ENCODE measurements at places on chromosomes 5 and 9.

DNA sequence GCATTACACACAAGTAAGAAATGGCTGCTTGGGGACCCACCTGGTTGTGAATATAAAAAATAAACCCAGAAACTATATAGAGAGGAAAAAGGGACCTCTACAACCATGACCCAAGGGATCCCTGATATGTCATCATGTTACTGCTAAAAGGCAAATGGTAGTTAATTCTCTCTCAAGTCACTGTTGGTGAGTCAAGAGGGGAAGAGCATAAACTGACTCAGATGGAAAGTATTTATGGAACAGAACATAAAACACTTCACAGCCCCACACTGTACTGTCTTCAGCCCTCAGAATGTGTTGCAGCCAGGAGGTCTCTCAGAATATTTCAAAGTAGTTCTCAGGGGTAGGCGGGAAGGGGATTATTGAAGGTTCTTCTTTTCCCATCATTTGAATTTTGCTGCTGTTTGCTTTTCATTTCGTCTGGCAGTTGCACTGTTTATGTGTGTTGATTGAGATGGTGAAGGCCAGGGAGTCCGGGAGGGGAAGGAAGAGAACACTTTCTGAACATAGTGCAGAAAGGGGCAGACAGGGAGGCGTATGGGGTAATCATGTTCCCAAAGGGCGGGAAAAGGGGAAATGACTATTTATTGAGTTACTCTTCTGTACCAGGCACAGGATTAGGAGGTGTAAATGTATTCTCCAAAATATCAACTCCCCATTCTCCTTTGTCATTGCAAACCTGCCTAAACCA, 85.5 kb downstream of the TEK start:
- no peak for DNase-seq

GRCh38 chr9:95506678-95507463, 9.9 kb downstream of the PTCH1 start:
- DNase-seq = peak; percentile 74

GRCh38 chr9:134296301-134297082, 29.8 kb upstream of the RXRA start:
- no peak for DNase-seq

DNA sequence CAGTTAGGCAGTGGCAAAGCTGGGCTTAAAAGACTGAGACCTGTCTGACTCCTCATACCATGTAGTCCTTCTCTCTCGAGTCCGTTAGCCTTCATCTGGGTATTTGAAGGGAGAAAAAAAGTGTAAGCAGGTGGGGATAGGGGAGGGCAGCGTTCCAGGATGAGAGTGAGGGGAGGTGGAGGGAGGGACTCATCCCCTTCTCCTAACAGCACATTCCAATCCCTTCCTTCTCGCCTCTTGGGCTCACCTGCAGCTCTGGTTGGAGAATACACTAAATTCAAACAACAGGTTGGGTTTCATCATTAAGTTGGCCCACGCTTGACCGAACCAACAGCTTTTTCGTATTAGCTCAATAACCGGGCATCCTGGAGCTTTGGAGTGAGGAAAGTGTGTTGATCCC, 3.6 kb downstream of the NEURL1B start:
- no peak for DNase-seq

GRCh38 chr9:114131808-114132549, 23.4 kb upstream of the COL27A1 start:
- DNase-seq = no peak

DNA sequence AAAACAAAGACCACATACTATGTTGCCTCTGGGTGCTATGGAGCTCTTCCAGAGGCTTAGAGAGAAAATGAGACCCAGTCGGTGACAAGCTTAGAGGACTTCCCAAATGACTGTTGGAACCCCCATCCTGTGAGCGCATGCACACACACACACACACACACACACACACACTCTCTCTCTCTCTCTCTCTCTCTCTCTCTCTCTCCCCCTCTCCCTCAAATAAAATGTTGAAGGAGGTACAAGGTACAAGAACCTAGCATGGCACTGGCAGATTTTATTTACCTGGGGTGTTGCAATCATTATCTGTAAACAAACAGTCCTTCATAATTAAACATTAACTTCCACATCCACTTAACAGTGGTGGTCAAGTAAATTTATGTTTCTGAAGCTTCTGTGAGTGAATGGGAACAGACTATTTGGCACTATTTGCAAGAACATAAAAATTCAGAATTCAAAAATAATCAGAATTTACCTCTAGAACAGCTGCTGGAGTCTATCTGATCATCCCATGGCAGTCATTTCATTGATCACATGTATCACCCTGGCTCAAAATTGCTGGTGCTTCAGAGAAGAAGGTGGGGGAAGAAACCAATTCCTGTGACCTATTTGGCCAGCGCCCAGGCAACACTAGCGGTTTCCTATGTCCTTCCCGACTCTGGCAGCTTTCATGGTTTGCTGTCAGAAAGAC, 24.9 kb downstream of the TRPM3 start:
- DNase-seq = no peak

DNA sequence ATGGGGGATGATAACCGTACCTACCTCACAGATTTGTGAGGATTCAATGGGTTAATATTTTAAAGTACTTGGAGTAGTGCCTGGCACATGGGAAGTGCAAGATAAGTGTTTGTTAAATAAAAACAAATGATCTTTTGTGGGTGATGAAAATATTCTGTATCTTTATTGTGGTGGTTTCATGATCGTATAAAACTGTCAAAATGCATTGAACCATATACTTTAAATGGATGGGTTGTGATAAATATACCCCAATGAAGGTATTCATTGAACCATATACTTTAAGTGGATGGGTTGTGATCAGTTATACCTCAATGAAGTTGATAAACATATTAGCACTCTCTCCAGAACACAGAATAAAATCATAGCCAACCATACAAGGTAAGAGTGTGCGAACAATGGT, 234.5 kb downstream of the CRB2 start:
- no peak for DNase-seq

DNA sequence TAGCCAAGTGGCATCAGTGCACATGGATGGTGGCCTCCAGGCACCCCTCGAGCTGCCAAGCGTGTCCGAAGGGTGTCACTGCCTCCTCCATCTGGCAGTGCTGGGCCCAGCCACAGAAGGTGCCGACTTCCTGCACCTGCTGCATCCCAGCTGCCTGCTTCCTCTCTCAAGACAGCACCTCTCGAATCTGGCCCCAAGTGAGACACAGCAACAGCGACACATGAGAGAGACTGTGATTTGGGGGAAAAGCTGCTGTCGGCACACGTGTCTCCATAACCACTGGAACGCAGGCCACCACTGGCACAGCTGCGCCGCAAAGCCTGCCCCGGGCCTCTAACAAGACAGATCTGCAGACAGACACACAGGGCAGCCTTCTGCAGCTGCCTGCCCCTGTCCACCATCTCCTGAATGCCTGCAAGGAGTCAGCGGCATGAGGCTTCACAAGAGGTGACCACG, 8.8 kb downstream of the CLPTM1L start:
- no peak for DNase-seq

DNA sequence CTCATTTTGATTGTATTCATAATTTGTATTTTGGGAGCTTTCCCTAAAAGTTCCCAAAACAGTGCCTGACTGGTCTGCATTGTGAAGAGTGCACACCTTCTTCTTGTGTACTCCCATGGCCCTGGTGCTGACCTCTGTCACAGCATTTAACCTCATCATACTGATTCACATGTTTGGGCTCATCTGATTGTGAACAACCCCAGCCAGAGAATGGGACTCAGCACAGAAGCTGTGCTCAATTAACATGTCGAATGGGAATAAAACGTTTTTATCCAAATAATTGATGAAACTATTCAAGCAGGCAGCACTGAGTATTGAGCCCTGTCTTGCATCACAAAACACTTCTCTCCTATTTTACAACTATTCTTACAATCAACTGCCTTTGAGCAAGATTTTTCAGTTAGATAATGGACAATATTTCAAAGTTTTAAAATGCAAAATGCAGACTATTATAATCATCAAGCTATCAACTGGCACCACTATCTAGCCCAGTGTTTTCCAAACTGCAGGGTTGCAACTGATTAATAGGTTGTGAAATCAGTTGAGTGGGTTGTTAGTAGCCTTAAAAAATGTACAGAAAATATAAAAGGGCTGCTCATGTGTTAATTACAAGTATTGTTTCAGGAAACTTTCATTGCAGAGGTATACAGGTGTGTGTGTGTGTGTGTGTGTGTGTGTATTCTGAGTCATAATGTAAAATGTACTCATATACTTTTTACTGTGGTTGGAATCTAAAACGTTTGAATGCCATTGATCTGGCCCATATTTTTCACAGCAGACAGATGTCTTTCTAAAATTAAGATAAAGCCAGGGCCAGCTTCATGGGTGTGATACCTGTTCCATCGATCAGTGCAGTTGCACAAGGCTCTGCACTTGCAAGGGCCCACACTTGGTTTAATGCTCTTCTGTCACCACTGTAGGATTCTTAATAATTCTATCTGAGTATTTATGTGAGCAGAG, 190.5 kb downstream of the PIK3R1 start:
- DNase-seq = no peak

DNA sequence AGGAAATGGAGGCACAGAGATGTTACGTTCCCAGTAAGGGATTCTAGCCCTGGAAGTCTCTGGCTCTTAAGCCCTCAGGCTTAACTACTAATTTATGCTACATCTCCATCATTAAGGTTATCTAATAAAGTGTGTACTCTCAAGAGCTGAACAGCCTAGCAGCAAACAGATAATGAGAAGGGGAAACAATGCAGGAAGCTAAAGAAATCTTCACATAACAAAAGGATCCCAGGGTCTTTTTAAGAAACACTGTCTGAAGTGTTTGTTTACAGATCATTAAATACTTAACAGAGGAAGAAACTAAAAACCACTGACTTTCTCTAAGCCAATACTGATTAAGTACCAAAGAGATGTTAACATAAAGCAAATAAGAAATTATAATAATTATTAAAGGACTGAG, 129.0 kb downstream of the PAPPA start:
- DNase-seq = no peak

- no peak for DNase-seq
These were observed 161.9 kb downstream of the CDH6 start for GRCh38 chr5:31355337-31355736.

DNA sequence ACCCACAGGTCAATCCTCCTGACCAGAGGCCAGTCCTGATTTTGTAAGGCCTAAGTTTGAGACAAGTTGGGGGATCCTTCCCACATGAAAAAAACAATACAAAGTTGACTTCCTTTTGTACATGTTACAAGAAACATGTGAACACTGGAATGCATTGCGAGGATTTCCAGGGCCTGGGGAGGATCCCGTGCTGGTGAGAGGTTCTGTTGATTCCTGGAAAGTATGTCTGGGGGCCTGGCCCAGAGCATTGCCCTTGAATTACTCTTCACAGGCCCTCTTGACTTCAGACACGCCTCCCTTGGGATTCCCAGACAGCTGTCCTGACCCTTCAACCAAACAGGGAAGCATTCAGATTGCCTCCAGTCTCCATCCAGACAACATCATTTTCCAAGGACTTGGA, 234.2 kb upstream of the IRX2 start:
- DNase-seq = no peak

DNA sequence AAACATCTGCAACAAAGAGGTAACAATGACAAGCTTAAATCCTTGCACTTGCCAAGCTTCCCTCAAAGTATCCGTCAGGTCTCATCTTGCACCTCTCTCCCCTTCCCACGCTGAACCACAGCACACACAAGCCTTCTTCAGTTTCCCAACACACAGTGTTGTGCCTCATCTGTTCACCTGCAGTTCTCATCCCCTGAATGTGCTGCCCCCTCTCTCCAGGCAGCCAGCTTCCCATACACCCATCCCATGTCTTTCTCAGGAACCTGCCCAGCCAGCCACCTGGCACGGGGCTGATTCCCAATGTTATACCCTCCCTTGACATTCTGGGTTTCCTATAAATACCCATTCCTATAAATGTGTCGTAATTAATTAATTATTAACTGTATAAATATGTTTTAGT, 314.8 kb downstream of the PRELID2 start:
- no peak for DNase-seq

- no peak for DNase-seq
These were observed 45.3 kb upstream of the NCS1 start for GRCh38 chr9:130126721-130127433.

DNA sequence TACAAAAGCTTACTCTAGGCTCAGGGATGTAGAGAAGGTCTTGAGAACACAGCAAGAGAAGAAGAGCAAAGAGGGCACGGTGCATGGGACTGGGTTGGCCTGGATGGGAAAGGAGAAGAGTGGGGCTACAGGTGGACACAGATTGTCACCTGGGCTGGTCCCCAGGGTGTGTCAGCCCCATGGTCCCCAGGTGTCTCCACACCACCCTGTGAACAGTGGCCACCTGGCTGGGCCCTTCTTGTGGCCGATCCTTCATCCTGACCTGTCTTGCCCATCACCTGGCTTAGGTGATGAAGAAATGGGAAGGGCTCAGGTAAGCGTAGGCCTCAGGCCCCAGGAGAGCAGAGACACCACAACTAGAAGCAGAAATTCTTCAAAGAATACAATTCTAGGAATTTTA, 188.9 kb downstream of the TENT4A start:
- no peak for DNase-seq

DNA sequence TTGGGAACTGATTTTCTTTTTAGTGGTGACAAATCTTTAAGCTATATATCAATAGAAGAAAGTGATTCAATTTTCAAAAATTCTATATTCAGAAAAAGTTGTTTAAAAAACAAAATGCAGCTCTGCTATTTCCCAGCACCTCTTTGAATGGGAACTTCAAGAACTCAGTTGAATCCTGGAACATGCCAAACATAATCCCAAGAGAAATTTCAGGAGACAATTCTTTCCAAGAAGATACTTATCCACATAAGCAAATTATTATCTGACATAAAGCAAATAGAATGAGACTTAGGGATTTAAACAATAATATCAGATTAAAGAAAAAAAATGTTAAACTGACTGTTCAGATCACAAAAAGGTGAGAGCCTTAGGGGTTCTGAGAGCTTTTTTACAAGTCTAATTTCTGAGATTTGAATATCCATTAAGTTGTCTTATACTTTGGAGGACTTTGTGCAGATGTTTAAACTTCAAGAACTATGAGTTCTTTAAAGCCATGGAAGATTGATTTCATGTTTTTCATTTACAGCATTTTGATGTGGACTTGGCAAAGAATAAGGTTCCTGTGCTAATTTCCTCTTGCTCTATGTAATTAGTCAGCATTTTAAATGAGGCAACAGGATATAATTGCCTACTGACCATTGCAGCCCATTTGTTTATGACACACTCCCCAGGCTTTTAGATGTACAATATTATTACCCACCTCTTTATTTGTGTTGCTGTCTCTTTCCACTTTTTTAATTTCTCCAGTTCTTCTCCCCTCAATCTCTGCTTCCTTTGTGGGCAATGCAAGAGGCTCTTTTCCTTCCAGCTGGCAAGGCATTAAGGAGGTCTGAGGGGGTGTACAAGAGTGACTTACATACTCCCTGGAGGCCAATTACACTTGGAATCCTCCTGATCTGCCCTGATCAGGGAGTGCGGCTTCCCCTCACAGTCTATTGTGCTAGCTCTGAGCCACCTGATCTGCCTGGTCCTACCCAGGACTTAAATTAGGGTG, 419.1 kb downstream of the NR2F1-AS1 start:
- DNase-seq = no peak

GRCh38 chr5:88836195-88836838, 46.7 kb downstream of the MEF2C start:
- no peak for DNase-seq
